H1 (cell line): ENCODE measurements at places on chromosomes 7 and 10. TPM values are rescaled to one million over a fixed set of nuclear protein-coding genes. Genes with fewer than 3 reads are reported as not detected.

The STAG3 gene
- polyA plus RNA-seq: 1.3 and 1.9 TPM in 2 replicates

The C10orf53 gene
- not detected in 2 replicates for polyA plus RNA-seq

The AVPI1 gene
- polyA plus RNA-seq: 13.5 and 14.5 TPM in 2 replicates

The LRRC4 gene
- 15.4 and 16.4 TPM in 2 replicates for polyA plus RNA-seq

The GPAM gene
- 3.4 and 5.5 TPM in 2 replicates for polyA plus RNA-seq

The HYAL4 gene
- not detected in 2 replicates for polyA plus RNA-seq

The CYP2W1 gene
- 0.05 TPM in 1 of 2 replicates, not detected in the other for polyA plus RNA-seq

The ELAPOR2 gene
- polyA plus RNA-seq: 11.2 and 12.9 TPM in 2 replicates

The SFRP4 gene
- polyA plus RNA-seq: 0.03 TPM in 2 replicates
